Stimulated activated CD8-positive, alpha-beta memory T cell treated with anti-CD3 and anti-CD28 coated beads, Interleukin-4, amount 100 ng/mL, for 24 hours (primary cell): ENCODE measurements at places on chromosomes 2 and 18.

DNA sequence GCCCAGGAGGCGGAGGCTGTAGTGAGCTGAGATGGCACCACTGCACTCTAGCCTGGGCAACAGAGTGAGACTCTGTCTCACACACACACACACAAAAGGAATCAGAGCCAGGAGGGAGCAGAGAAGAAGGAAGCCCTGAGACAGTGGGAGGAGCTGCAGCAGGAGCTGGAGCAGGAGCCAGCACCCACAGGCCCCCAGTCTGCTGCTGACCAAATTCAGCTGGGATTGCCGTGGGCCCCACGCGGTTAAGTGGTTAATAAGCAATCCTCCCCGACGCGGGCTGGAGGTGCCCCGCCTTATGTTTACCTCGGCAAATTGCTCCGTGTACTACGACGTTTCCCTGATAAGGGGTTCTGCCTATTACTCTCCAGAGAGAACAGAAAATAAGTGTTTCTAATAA, 265.3 kb downstream of the TWIST2 start:
- DNase-seq = no peak

DNA sequence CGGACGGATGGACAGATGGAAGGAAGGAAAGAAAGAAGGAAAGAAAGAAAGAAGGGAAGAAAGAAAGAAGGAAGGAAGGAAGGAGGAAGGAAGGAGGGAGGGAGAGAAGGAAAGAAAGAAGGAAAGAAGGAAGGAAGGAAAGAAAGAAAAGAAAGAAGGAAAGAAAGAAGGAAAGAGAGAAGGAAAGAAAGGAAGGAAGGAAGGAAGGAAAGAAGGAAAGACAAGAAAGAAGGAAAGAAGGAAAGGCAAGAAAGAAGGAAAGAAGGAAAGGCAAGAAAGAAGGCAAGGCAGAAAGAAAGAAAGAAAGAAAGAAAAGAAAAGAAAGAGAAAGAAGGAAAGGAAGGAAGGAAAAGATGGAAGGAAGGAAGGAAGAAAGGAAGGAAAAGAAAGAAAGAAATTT, 162.5 kb upstream of the DNMT3A start:
- no peak for DNase-seq

- no peak for DNase-seq
These were observed 297.8 kb upstream of the SESTD1 start for GRCh38 chr2:179562330-179562885.

DNA sequence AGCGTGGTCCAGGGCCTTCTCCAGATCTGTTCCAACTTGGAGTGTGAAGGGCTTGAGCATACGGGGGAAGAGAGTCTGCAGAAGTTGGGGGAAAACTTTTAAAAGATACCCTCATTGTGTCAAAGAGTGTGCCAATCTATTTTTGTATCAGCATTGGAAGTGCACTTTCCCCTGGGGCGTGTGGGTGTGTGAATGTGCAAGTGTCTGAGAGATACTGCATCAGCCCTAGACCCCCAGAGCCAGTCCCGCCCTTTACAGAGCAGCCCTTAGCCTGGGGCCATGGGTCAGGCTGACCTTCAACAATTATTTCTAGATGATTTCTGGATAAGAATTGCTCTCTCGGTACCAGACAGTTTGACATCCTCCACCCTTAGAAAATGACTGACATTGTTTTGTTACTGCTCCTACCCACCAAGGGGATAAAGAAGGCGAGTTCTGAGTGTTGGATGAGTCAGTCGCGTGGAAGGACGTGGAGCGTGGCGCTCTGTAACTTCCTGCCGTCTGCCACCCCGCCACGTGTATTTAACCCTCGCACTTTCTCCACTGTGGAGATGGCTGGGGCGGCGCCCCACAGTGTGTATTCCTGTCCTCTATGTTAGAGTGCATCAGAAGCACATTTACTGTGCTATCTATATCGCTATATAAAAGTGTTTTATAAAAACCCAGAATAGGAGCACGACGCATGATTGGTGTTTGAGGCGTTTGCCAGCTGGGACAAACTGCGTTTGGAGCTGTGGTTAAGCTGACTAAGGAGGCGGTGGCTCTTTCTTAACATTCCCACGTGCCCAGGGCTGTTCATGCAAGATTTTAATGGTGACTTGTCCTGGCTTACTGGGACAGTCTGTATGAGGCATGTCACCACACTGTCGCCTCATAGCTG, 122.6 kb downstream of the CABLES1 start:
- DNase-seq = no peak

GRCh38 chr2:201233812-201234662, 26.3 kb upstream of the CASP8 start:
- no peak for DNase-seq

DNA sequence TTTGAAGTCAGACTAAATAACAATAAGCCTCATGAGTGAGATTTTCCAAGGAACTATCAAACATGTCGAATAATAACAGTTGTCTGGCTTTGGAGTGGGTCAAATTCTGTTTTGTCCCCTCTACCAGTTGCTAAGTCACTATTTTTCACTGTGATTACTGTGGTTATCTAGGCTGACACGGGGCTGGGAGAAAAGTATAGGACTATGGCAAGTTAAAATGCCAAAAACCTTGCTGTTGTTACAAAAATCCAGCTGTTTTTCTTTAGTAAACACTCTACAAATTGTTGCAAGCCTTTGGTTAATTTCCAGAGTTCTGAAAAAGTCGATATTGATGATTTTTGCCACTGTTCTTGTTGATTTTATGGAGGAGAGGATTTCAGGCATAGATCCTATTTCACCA, 1.5 kb downstream of the CFAP210 start:
- no peak for DNase-seq

- DNase-seq = no peak
These were observed 14.5 kb downstream of the GNLY start for GRCh38 chr2:85708641-85709040.

- DNase-seq = no peak
These were observed 540.1 kb downstream of the NRXN1 start for GRCh38 chr2:50491541-50492476.

- no peak for DNase-seq
These were observed 127.6 kb upstream of the NPAS2 start for GRCh38 chr2:100692381-100692780.

DNA sequence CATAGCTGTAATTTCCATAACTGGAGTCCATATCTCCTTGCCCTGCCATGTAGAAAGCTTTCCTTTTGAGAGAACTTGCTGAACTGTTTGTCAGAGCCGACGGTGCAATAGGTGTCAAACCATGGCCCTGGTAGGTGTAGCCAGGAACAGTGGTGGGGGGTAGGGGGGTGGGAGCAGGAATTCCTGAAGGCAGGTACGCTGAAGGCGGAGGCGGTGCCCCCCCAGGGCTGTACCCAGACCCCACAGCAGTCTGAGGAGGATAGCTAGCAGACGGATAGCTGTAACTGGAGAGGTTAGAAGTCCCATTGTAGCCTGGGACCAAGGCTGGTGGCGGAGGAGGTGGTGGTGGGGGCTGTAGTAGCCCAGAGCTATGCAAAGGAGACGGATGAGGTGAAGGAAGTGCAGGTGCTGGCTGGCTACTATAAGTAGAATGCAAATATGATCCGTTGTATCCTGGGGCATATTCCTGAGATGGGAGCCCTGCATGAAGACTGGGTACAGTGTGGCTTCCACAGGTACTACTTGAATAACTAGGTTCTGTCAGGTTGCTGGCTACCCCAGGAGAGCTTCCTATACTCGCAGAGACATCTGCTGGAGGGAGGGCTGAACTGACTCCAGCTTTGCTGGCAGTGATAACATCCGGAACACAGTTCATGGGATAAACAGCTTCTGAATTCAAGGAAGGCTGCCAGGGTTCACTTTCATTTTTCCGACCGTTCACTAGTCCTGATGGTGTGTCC, 124.8 kb downstream of the FIGN start:
- no peak for DNase-seq

GRCh38 chr2:144082777-144083176, 437.1 kb downstream of the ZEB2 start:
- no peak for DNase-seq

GRCh38 chr2:39571111-39571731, 94.5 kb upstream of the TMEM178A start:
- DNase-seq = no peak

- no peak for DNase-seq
These were observed 618 bp upstream of the CHN1 start for GRCh38 chr2:175005733-175006264.

- no peak for DNase-seq
These were observed 49.9 kb upstream of the TXNDC2 start for GRCh38 chr18:9835825-9836224.

- DNase-seq = no peak
These were observed 13.1 kb downstream of the NDUFB3 start for GRCh38 chr2:201084863-201085262.

DNA sequence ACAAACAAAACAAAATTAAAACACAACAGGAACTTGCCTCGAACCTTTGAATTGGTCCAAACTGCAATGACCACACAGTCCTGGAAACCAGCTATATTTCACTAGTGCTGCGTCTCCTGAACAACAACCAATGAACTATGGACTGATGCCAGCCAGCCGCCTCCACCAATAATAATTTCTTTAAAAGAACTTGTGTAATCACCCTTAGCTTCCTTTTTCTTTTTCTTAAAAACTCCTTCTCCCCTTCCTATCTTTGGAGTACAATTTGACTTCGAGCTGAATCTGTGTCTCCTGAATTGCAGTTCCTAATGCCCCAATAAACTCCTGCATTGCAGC, 1.6 kb upstream of the CXXC1 start:
- no peak for DNase-seq

- DNase-seq = no peak
These were observed 106.4 kb upstream of the SMAD2 start for GRCh38 chr18:48036641-48037421.

DNA sequence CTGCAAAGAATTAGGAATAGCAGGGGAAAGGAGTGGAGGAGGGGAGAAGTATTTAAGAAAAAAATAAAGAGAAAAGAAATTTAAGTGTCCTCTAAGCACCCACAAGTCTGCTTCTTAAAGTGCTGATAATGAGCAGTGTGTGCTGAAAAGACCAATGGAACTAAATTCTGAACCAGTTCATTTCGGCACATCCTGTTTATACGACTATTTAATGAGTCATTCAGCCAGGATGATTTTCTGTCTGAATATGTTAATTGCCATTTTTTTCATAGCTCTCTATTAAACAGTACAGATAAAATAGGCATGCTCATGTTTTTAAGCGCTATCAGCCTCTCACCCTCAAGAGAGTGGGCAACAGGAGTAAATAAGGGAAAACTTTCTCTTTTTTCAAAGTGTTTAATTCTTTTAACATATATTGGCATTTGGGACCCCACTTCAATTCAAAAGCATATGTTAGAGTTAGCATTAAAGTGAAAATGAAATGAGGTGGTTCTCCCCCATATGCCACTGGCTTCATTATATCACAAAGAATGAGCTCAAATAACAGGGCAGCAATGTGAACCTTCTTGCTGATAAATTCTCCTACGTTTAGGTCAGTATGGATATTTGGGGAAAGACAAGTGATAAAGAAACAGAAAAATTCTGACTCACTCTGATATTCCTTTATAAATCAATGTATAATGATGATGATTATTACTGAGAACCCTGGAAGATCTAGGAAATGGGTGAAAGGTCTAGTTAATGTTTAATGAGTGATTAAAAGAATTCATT, 87.5 kb downstream of the TCF4 start:
- DNase-seq = no peak

DNA sequence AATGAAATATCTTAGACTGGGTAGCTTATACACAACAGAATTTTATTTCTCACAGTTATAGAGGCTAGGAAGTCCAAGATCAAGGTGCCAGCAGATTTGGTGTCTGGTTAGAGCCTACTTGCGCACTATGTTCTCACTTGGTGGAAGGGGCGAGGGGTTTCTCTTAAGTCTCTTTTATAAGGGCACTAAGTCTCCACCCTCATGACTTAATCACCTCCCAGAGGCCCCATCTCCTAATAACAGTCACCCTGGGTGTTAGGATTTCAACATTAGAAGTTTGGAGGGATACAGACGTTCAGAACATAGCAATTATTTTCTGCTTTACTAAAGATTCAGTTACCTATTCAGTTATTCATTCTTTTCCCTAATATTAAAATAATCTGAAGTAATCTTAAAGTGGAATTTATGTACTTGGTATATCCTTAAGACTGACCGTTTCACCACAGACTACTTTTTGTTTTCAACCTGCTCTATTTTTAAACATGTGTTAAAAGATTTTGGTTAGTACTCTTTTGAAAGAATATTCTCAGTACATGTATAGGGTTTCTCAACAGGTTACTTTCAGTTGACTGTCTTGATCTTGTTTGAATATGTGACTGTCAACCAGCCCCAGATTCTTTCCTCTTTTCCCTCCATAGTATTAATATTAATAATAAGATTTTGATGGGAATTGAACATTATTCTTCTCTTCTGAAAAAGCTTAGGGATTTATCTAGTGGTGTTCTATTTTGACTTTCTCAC, 130.0 kb downstream of the TAF4B start:
- DNase-seq = no peak

GRCh38 chr18:23689616-23690504, 607 bp downstream of the LAMA3 start:
- no peak for DNase-seq

- no peak for DNase-seq
These were observed 537.9 kb upstream of the LRATD1 start for GRCh38 chr2:14094592-14094991.

- DNase-seq = no peak
These were observed 83.9 kb downstream of the PDK1 start for GRCh38 chr2:172639823-172640222.

DNA sequence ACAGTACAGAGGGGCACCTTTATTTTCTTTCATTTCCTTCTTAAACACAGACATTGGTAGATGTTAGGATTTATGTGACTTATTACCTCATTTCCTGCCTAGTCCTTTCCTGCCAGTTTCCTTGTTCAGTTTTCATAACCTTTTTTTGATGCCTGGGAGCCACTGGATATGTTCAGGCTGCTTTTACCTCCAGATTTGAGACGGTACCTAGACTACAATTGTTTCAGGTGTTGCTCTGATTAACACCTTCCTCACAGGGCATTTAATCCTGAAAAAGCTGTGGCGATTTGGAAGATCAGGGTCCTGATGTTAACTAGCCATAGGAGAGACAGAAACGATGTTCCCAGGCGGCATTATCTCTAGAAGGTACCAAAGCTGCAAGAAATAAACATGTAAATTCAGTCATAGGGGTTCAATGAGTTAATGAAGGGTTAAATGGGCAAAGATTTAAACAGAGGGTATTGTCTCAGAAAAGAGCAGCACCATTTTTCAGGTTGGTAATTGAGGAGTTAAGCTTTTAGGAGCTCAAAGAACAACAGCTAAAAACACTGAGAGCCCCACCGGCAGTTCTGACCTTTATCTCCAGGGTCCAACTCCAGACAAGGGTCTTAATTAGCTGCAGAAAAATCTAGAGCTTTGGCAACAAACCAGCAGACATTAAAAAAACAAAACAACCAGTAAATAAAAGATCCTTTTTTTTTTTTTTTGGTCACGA, 93.3 kb downstream of the HRH4 start:
- no peak for DNase-seq
